ENCODE measurements at places on chromosomes 1 and 21. TPM values are rescaled to one million over a fixed set of nuclear protein-coding genes. Genes with fewer than 3 reads are reported as not detected.

Gene TCHHL1
- not detected for total RNA-seq

- DNase-seq: no peak
Measured at GRCh38 chr1:191592039-191592438, 566.2 kb upstream of the RGS18 start.

Gene ATAD3C
- under 0.01 TPM for total RNA-seq

Gene F13B
- not detected for total RNA-seq

DNA sequence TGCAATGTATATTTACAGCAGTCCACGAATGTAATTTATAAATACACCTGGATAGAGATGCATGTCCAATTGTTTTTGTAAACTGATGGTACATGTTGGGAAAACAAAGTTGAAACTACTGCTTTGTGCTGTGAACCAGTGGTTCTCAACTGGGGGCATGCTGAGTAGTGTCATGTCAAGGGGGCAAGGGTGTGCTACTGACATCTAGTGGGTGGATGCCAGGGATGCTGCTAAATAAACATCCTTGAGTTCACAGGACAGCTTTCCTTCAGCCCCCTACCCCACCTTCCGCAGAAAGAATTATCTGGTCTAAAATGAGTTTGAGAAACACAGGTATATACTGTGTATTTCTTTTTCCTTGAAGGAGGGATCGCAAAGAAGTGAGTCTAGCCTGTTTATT is 95.9 kb downstream of the RASAL2 start:
- DNase-seq: peak; percentile 22

- DNase-seq: no peak
Measured at GRCh38 chr21:36754241-36754898, 55.5 kb downstream of the SIM2 start.

- peak; percentile 61 for DNase-seq
Measured at GRCh38 chr21:14836950-14837349, 227.8 kb downstream of the NRIP1 start.

GRCh38 chr1:10897981-10898728 is 101.7 kb upstream of the CASZ1 start:
- DNase-seq: peak; percentile 53

- no peak for DNase-seq
Measured at GRCh38 chr1:156431366-156431765, 62.4 kb downstream of the RHBG start.

- DNase-seq: peak; percentile 98
Measured at GRCh38 chr1:23562137-23562876, 3.0 kb upstream of the ID3 start.

DNA sequence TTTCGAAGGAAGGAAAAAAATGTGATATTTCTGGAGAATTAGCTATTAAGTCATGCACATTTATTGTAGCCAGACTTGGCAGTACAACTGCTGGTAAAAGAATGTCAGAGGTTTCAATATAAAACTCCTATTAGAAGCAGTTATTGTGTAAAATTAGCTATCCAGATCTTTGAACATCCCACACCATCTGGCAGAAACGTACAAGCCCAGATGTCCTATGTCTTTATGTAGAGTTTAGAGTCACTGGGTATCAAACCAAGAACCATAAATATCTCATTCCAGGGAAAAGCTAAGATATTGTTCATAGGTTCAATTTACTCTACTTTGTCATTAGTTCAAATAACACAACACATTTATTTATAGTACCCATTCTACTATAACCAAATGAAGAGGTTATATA is 31.4 kb downstream of the OLFM3 start:
- DNase-seq: no peak

All from fibroblast of the aortic adventitia (primary cell).